WTC11 (cell line): ENCODE measurements at places on chromosomes 16 and 17. TPM values are rescaled to one million over a fixed set of nuclear protein-coding genes. Genes with fewer than 3 reads are reported as not detected.

GRCh38 chr17:43572368-43572980 lies 26.3 kb upstream of the ETV4 start:
- no peak overlapping the region for H3K27ac ChIP-seq
- H3K4me3 ChIP-seq: no peak overlapping the region
- DNase-seq: no peak
- peaks cover 12% of the 10 kb centered on the region for H3K4me1 ChIP-seq
- no peaks in the 10 kb centered on the region for H3K27me3 ChIP-seq

GNAO1 gene
- 22.9 to 30.6 TPM (median 23.6 TPM) in 3 replicates for total RNA-seq

DNA sequence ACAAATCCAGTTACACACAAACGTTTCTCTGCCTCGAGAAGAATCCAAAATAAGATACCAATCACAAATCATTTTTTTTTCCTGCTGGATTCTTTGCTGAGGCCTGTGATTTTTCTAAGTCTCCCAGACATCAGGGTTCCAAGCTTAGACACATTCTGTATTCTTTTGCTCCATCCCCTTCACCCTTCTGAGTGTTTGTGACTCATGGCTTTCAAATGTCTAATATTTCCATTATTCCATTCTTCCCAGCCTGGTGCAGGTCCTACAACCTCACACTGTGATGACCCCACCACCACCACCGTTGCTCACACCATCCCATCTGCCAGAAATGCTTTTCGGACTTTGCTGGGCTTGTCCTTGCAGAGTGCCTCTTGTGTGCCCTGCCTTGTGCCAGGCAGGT lies 480.1 kb downstream of the SOX9 start:
- H3K4me3 ChIP-seq: no peak overlapping the region
- no peak for DNase-seq
- peaks cover 16% of the 10 kb centered on the region for H3K27me3 ChIP-seq
- H3K27ac ChIP-seq: no peak overlapping the region

HCRT gene
- total RNA-seq: not detected in 3 replicates

DNA sequence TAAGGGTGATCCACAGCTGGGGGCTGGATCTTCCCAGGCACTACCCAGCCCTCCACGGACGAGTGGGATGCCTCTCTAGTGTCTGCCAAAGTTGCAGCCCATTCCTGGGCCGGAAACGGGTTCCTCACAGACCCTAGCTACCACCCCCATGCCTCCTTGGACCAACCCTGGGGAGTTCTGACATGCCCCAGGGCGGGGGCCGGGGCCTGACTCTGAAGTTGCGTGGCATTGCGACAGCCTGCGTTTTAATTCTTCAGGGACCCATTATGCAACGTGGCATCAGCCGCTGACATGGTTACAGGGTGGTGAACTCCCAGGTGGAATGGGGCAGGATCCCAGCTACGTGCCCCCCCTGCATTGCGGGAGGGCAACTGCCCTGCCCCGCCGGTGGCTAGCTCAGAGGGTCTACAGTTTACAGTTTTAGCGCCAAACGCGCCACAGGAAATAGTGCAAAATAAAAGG lies 2.7 kb downstream of the CBX4 start:
- DNase-seq: peak; percentile 29
- no peak overlapping the region for H3K27ac ChIP-seq
- no peaks in the 10 kb centered on the region; the same call in 1 of the 2 replicates for H3K36me3 ChIP-seq
- H3K4me3 ChIP-seq: peak overlapping the region; percentile 72

CMTM2 gene
- total RNA-seq: not detected in 3 replicates

GRCh38 chr17:73400915-73401545 lies 89.2 kb upstream of the CDC42EP4 start:
- no peak for DNase-seq
- no peak overlapping the region for H3K27ac ChIP-seq
- 0 out of 2 replicates have a peak, but pooled peaks cover 3% of the 10 kb centered on the region for H3K36me3 ChIP-seq
- no peaks in the 10 kb centered on the region for H3K4me1 ChIP-seq

PLA2G10 gene
- 0.39 to 0.85 TPM (median 0.42 TPM) in 3 replicates for total RNA-seq

CRYBA1 gene
- not detected in 3 replicates for total RNA-seq

GRCh38 chr17:83062011-83062817 lies 17.2 kb upstream of the METRNL start:
- H3K27me3 ChIP-seq: no peaks in the 10 kb centered on the region
- H3K27ac ChIP-seq: no peak overlapping the region
- H3K4me1 ChIP-seq: no peaks in the 10 kb centered on the region
- DNase-seq: no peak
- H3K36me3 ChIP-seq: no peaks in the 10 kb centered on the region

KRT28 gene
- total RNA-seq: not detected in 3 replicates

DNA sequence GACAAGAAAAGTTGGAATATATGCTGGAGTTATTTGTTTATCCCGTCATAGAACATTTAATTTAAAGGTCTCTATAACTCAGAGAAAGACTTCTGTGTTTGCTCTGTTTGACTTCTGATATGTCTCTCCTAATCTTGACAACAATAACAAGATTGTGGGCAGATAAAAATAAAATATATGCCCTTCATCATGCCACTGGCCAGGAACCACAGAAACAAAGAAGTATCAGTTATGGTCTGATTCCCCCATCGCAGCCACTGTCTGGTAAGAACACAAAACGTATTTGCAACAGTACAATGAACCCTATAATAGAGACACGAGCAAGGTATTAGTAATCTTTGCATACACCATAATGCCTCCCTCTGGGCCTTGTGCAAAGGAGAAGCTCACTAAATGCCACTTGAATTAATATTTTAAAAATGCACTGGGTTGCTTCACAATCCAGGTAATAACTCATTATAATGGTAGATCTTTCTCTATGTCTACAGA lies 1498.3 kb downstream of the CDH11 start:
- H3K36me3 ChIP-seq: no peaks in the 10 kb centered on the region
- no peak overlapping the region for H3K4me3 ChIP-seq
- no peak for DNase-seq
- peaks cover 6% of the 10 kb centered on the region for H3K4me1 ChIP-seq
- no peaks in the 10 kb centered on the region for H3K27me3 ChIP-seq
- no peak overlapping the region for H3K27ac ChIP-seq

DNA sequence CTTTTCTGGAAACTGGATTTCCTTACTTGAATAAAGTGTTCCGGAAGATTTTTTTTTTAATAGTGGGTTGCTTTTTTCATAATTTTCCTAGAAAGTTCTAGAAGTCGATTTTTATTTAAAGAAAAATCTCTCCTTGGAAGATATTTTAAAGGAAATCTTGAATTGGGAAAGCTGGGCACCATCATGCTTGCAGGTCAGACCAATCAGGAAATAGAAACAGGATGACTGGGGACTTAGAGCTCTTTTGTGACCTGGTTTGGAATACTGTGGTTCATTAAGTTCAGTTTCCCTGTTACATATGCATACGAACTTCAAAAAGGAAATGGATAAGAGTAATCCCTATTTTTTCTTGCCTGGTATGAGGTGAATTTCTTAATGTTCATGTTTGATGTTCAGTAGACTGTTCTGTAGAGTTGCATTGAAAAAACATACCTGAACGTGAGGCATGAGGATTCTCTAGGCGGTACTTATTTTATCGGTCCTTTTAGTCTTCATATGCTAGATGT lies 1.2 kb downstream of the NFATC3 start:
- H3K27me3 ChIP-seq: no peaks in the 10 kb centered on the region
- H3K4me1 ChIP-seq: peaks cover 26% of the 10 kb centered on the region
- peak overlapping the region; percentile 97 for H3K4me3 ChIP-seq
- DNase-seq: no peak

DNA sequence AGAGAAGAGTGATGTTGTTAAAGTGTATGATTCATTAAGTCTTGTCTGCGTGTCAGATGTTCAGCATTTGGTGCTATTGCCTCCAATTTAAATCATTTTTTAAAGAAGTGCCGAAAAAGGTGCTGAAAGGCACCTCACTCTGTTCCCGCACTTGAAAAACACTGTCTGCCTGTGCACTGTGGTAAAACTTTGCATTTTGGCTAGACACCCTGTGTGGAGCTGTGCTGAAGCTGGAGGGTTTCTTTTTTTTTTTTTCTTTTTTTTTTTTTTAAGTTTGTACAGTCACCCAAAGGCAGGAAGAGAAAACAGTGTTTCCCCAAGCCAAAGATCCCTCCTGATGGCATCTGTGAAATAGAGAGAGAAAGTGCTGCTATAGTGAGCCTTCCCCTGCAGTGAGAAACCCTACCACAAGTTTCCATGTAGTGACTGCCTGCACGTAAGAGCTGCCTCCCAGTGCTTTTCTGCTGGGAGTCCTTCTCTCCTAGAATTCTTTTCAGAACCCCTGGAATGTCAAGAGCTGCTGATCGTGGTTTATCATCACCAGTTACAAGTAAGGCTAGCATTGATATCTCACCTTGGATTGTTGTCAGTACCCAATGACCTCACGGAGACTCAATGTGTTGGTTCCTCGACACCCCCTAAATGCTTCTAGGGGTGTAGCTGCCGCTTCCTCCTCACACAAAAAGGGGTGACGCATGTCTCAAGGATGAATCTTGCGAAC lies 116.0 kb upstream of the SOX9 start:
- H3K36me3 ChIP-seq: no peaks in the 10 kb centered on the region
- H3K4me1 ChIP-seq: peaks cover 12% of the 10 kb centered on the region
- no peaks in the 10 kb centered on the region for H3K27me3 ChIP-seq

DNA sequence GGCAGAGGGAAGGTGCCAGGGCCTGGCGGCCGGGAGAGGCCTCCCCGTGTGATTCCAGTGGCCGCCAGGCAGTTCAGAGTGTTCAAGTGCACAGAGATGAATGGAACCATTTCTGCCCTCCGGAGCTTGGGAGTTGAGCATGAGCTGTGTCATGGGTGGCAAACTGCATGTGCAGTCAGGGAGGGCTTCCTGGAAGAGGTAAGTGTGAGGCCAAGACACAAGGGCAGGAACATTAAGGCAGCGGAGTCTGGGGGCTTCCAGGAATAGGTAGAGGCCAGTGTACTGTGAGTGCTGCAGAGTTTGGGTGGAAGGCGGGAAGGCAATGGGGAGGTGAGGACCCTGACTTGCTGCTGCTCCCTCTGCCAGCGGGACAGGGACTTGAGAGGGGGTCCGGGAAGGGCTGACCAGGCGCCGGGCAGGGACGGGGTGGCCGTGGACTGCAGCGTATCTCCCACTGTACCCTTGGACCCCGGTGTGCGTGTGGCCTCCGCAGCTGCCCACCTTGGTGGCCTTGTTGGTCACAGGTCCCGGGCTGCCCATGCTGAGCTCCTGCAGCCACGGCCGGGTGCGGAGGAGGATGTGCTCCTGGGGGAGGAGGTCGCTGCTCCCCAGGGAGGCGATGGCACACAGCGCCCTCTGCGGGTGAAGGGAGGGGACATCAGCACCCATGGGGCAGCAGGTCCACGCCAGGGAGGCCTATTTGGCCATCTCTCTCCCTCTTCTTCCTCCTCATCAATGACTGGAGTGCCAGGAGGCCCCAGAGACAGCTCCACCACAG lies 7.5 kb upstream of the CEP131 start:
- no peak overlapping the region for H3K27ac ChIP-seq
- DNase-seq: peak; percentile 60
- peaks cover 12% of the 10 kb centered on the region for H3K27me3 ChIP-seq
- H3K4me3 ChIP-seq: no peak overlapping the region

- 0 out of 2 replicates have a peak, but pooled peaks cover 5% of the 10 kb centered on the region for H3K27me3 ChIP-seq
- peaks cover 2% of the 10 kb centered on the region; the same call in 1 of the 2 replicates for H3K36me3 ChIP-seq
- no peak overlapping the region for H3K4me3 ChIP-seq
- no peaks in the 10 kb centered on the region for H3K4me1 ChIP-seq
- DNase-seq: no peak
Observed at GRCh38 chr16:85838381-85838780, 38.9 kb downstream of the COX4I1 start.

DNA sequence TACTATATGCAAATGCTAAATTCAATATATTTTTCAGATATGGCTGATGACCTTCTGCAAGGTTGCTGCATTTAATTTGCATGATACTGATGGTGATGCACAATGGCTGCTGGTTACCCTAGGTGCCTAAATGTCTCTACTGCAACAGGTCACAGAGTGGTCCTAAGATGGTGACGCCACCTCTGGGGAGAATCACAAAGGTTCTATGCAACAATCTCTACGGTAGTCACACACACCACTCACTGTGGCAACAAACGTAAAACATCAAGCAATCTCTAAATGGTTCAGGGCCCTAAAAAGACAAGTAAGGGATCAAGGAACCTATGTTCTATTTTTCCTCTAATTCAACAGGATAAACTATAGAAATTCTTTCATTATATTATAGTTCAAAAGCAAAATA lies 293.3 kb downstream of the CEP112 start:
- no peaks in the 10 kb centered on the region for H3K36me3 ChIP-seq
- no peaks in the 10 kb centered on the region for H3K27me3 ChIP-seq
- H3K27ac ChIP-seq: no peak overlapping the region
- DNase-seq: no peak

TUBD1 gene
- total RNA-seq: 12.0 to 21.4 TPM (median 16.6 TPM) in 3 replicates

KRT25 gene
- not detected in 3 replicates for total RNA-seq

PDK2 gene
- total RNA-seq: 16.6 to 21.3 TPM (median 19.8 TPM) in 3 replicates

- DNase-seq: no peak
- no peak overlapping the region for H3K4me3 ChIP-seq
- no peak overlapping the region for H3K27ac ChIP-seq
- H3K36me3 ChIP-seq: no peaks in the 10 kb centered on the region
Observed at GRCh38 chr16:10525214-10525825, 55.1 kb downstream of the EMP2 start.

DNA sequence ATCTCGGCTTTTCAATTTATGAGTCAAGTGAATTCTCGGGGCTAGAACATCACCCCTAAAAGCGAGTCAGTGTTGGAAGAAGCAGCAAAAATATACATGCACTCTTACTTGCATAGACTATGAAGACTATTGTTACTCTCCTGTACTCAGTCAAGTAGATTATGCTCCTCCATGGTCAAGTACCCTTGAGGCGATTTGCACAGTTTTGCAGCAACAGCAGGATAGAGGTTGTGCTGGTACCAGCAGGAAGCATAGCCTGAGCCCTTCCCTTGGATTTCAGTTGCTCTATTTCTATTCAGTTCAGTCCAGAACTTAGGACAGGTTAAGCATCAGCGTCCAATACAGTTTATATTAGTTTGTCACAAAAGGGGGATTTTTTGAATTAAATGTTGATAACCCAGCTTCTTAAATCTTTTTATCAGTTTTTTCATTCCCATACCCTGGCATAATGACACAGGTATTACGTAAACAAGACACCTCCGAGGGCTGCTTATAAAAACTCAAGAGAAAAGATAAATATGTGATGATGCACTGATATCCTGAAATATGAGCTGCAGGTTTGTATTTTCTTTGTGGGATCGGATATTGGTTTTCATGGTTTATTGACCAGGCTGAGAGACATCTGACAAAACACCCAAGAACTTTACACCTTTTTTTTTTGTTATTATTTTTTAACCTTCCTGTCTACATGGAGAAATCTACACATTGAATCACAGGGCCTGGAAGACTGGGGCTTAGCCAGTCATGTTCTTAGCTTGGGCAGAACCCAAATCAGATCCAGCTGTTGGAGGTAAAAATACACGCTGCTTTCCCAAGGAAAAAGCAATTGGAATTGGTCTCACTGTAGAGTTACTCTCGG lies 144.1 kb downstream of the PITPNC1 start:
- no peak for DNase-seq
- peaks cover 57% of the 10 kb centered on the region for H3K4me1 ChIP-seq
- H3K27me3 ChIP-seq: no peaks in the 10 kb centered on the region; the same call in 1 of the 2 replicates
- H3K4me3 ChIP-seq: no peak overlapping the region
- H3K36me3 ChIP-seq: peaks cover 13% of the 10 kb centered on the region

DNA sequence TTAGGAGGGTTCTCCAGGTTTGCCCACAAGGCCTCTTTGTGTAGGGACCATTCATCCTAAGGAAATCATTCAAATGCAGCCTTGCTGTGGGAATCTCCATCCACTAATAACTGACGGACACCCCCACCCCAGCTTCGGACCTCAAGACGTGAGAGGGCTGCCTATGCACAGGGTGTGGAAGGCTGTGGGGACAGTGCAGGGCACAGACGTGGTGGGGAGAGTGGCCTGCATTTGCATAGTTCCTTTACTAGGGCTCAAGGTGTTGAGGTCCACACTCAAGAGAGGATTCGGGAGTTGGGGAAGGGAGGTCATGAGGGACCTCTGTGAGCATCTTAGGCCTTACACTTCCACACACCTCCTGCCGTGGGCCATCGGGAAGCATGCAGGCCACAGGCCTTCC lies 9.8 kb downstream of the DUSP3 start:
- no peak overlapping the region for H3K4me3 ChIP-seq
- H3K27me3 ChIP-seq: no peaks in the 10 kb centered on the region
- H3K36me3 ChIP-seq: peaks cover 40% of the 10 kb centered on the region
- peaks cover 2% of the 10 kb centered on the region; the same call in 1 of the 2 replicates for H3K4me1 ChIP-seq
- DNase-seq: no peak
